ENCODE measurements at places on chromosomes 5 and 9. TPM values are rescaled to one million over a fixed set of nuclear protein-coding genes. Genes with fewer than 3 reads are reported as not detected.

GTF3C4 gene
- 20.4 TPM for total RNA-seq

FCN1 gene
- not detected for total RNA-seq

ZFP37 gene
- 0.33 TPM for total RNA-seq

COL15A1 gene
- 0.54 TPM for total RNA-seq

SLC4A9 gene
- not detected for total RNA-seq

CD72 gene
- 3.5 TPM for total RNA-seq

PFN3 gene
- not detected for total RNA-seq

BAG1 gene
- 30.0 TPM for total RNA-seq

NRARP gene
- total RNA-seq: not detected

SLC46A2 gene
- not detected for total RNA-seq

SOHLH1 gene
- total RNA-seq: not detected

C7 gene
- total RNA-seq: not detected

PCDHAC1 gene
- total RNA-seq: 0.39 TPM

PCDHGA2 gene
- 1.2 TPM for total RNA-seq

PROB1 gene
- total RNA-seq: 1.2 TPM

DIMT1 gene
- total RNA-seq: 35.5 TPM

FOXD4 gene
- total RNA-seq: under 0.01 TPM

DAP gene
- 74.2 TPM for total RNA-seq

REEP2 gene
- 0.11 TPM for total RNA-seq

HAND1 gene
- total RNA-seq: 196 TPM

PCDHB13 gene
- 0.43 TPM for total RNA-seq

SPINK6 gene
- total RNA-seq: not detected

TTC23L gene
- total RNA-seq: 0.43 TPM

TLE1 gene
- total RNA-seq: 117 TPM

IRGM gene
- total RNA-seq: not detected

IFNA21 gene
- not detected for total RNA-seq

GALNT12 gene
- total RNA-seq: 14.3 TPM

TUSC1 gene
- 18.1 TPM for total RNA-seq

C9orf50 gene
- total RNA-seq: 0.39 TPM

SEPTIN8 gene
- total RNA-seq: 97.4 TPM

ANKRD34B gene
- not detected for total RNA-seq

SPINK7 gene
- not detected for total RNA-seq

HCN1 gene
- not detected for total RNA-seq

RNF44 gene
- 5.9 TPM for total RNA-seq

ZMAT2 gene
- 26.1 TPM for total RNA-seq

ZNF483 gene
- 0.79 TPM for total RNA-seq

CSF1R gene
- total RNA-seq: 46.7 TPM

EQTN gene
- 0.22 TPM for total RNA-seq

UGT3A1 gene
- not detected for total RNA-seq

AFAP1L1 gene
- 5.9 TPM for total RNA-seq

B4GALT1 gene
- total RNA-seq: 50.6 TPM

CORO2A gene
- 2.0 TPM for total RNA-seq

SPZ1 gene
- not detected for total RNA-seq

NHP2 gene
- total RNA-seq: 145 TPM

CEP78 gene
- total RNA-seq: 14.3 TPM

BARHL1 gene
- not detected for total RNA-seq

MYMK gene
- not detected for total RNA-seq

UAP1L1 gene
- 15.5 TPM for total RNA-seq

PCDHGC4 gene
- total RNA-seq: 0.54 TPM

GLDC gene
- total RNA-seq: not detected

PIP5K1B gene
- 0.39 TPM for total RNA-seq

NKD2 gene
- total RNA-seq: not detected

PAPPA gene
- 79.6 TPM for total RNA-seq

CD274 gene
- 2.3 TPM for total RNA-seq

AK8 gene
- total RNA-seq: 0.22 TPM

OSMR gene
- total RNA-seq: 10.4 TPM

LPAR1 gene
- total RNA-seq: 17.9 TPM
